ENCODE measurements at places on chromosomes 13 and 19.

- H3K27ac ChIP-seq: no peak overlapping the region
- H3K4me1 ChIP-seq: peaks cover 4% of the 10 kb centered on the region
- H3K36me3 ChIP-seq: no peaks in the 10 kb centered on the region
- no peak overlapping the region for H3K4me3 ChIP-seq
These were observed 5.0 kb upstream of the IGSF23 start for GRCh38 chr19:44608391-44608821.

- peak overlapping the region; percentile 53 for H3K27ac ChIP-seq
- no peaks in the 10 kb centered on the region for H3K27me3 ChIP-seq
- peak overlapping the region; percentile 46 for H3K4me3 ChIP-seq
- no peaks in the 10 kb centered on the region for H3K36me3 ChIP-seq
These were observed 99.0 kb downstream of the ZNF429 start for GRCh38 chr19:21604351-21604926.

DNA sequence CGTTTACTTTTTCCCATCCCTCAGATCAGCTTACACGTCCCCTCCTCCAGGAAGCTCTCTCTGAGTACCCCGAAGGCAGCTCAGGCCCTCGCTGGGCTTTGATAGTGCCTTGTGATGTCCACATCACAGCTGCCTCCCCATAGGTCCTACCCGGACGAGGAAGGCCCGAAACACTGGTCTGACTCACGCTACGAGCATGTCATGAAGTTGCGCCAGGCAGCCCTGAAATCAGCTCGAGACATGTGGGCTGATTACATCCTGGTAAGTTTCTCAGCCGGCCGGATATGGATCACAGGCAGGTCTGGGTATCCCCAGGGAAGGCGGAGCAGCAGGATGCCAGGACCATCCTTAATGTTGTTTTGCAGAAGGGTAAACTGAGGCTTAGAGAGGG lies 4.8 kb downstream of the COLGALT1 start:
- peaks cover 29% of the 10 kb centered on the region for H3K36me3 ChIP-seq
- no peak overlapping the region for H3K4me3 ChIP-seq
- peaks cover 13% of the 10 kb centered on the region for H3K4me1 ChIP-seq
- no peaks in the 10 kb centered on the region for H3K27me3 ChIP-seq
- no peak for DNase-seq

- no peaks in the 10 kb centered on the region for H3K36me3 ChIP-seq
- H3K4me1 ChIP-seq: peaks cover 6% of the 10 kb centered on the region
- no peak for DNase-seq
- H3K27me3 ChIP-seq: no peaks in the 10 kb centered on the region
- H3K4me3 ChIP-seq: no peak overlapping the region
These were observed 338.4 kb downstream of the FOXO1 start for GRCh38 chr13:40328091-40328490.

- no peaks in the 10 kb centered on the region for H3K36me3 ChIP-seq
- no peak for DNase-seq
- H3K27me3 ChIP-seq: no peaks in the 10 kb centered on the region
- H3K4me1 ChIP-seq: peaks cover 2% of the 10 kb centered on the region
- H3K4me3 ChIP-seq: no peak overlapping the region
- no peak overlapping the region for H3K27ac ChIP-seq
These were observed 5.2 kb upstream of the KBTBD7 start for GRCh38 chr13:41199526-41199925.

GRCh38 chr19:4016903-4017638 lies 9.5 kb downstream of the PIAS4 start:
- no peaks in the 10 kb centered on the region for H3K27me3 ChIP-seq
- peaks cover 35% of the 10 kb centered on the region for H3K36me3 ChIP-seq

GRCh38 chr19:49718991-49719390 lies 28.1 kb downstream of the CPT1C start:
- H3K36me3 ChIP-seq: no peaks in the 10 kb centered on the region
- H3K4me3 ChIP-seq: no peak overlapping the region
- DNase-seq: no peak
- no peak overlapping the region for H3K27ac ChIP-seq

DNA sequence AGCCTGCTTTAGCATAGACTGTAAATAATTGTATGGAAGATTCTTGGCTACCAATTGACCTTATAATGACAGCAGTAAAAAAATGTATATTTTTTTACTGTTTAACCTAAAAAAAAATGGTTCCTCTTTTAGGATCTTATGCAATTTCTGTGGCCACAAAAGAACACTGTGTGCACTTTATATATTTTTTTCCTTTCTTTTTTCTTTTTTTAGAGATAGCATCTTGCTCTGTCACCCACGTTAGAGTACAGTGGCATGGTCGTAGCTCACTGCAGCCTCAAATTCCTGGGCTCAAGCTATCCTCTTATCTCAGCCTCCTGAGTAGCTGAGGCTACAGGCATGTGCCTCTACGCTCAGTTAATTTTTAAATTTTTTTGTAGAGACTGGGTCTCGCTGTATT lies 6.1 kb downstream of the FLT3 start:
- H3K36me3 ChIP-seq: no peaks in the 10 kb centered on the region
- DNase-seq: no peak
- H3K27ac ChIP-seq: no peak overlapping the region
- H3K4me1 ChIP-seq: no peaks in the 10 kb centered on the region

- no peak for DNase-seq
- peaks cover 22% of the 10 kb centered on the region for H3K36me3 ChIP-seq
- H3K27ac ChIP-seq: peak overlapping the region; percentile 60
- no peaks in the 10 kb centered on the region for H3K27me3 ChIP-seq
These were observed 1.7 kb downstream of the UBXN6 start for GRCh38 chr19:4455719-4456475.

DNA sequence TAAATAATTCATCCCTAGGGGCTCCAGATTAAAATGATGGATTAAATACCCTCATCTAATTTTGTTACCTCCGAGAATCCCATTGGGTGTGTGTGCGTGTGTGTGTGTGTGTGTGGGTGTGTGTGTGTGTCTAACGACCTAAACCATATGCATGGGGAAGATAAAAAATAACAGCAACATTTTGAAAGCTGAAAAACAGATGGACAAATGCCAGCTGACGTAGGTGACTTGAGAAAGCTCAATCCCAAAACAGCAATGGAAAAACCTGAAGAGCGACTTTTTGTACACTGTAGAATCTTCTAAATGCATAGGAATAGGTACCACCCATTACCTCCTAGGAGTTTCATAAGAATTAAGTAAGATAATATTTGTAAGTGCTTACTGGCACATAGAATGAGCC lies 8.7 kb upstream of the RPL21 start:
- H3K36me3 ChIP-seq: no peaks in the 10 kb centered on the region
- no peaks in the 10 kb centered on the region for H3K27me3 ChIP-seq
- no peak overlapping the region for H3K4me3 ChIP-seq
- H3K27ac ChIP-seq: no peak overlapping the region
